ENCODE measurements at places on chromosomes 5 and 9.

- no peak for DNase-seq
Observed at GRCh38 chr5:146003852-146004251, 67.5 kb downstream of the SH3RF2 start.

DNA sequence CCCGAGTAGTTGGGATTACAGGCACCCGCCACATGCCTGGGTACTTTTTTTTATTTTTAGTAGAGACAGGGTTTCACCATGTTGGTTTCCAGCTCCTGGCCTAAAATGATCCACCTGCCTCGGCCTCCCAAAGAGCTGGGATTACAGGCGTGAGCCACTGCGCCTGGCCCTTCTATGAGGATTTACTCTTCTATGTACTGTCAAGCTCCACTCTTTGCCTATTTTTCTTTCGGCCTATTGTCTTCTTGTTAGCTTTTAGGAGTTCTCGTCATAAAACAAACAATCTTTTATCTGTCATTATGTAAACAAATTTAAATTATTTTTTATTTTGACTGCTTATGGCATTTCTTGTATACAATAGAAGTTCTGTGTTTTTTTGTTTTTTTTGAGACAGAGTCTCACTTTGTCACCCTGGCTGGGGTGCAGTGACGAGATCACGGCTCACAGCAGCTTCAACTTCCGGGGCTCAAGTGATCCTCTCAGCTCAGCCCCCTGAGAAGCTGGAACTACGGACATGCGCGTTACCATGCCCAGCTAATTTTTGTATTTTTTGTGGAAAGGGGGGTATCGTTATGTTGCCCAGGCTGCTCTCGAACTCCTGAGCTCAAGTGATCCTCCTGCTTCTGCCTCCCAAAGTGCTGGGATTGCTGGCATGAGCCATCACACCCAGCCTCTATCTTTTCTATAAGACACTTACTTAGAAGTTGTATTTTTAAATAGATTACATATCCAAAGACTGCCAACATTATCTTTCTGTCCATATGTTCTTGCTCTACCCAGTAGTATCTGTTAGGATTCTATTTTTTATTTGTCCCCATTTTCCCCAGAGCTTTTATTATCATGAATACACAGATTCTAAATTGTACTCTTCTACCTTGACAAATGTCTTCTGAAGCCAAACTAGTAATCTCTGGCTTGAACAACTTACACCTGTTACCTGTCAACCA lies 29.2 kb downstream of the CSNK1A1 start:
- DNase-seq, result no peak

DNA sequence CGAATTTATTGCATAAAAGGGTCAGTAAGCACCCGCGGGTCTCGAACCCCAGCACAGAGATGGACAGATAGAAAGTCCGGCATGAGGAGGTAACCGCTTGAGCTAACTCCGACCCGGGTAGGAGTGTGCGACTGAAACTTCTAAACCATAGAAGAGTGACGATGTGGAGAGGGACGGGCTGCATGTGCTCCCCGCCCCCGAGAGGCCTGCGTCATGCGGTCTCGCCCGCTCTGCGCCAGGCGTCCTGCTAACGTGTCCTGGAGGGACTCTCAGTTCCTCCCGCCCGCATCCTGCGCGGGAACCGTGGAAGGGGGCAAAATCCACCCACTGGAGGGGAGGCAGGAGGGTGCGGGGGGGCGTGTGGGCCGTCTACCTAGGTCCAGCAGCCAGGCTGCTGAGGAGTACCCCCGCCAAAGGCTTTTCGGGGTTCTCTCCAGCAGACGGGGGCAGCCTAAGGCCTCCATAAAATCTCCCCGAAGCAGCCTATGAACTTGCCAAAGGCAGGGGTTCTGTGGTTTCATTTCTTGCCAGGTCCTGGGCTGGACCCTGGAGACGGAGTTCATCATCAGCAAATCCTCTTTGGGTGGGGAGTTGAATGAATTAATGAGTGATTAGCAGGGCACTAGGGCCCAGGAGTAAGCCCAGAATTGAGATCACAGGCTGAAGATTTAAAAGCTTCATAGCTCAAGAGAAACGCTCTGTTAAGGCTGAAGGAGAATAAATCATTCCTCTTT lies 51.9 kb downstream of the TGFBI start:
- peak; percentile 44 for DNase-seq

DNA sequence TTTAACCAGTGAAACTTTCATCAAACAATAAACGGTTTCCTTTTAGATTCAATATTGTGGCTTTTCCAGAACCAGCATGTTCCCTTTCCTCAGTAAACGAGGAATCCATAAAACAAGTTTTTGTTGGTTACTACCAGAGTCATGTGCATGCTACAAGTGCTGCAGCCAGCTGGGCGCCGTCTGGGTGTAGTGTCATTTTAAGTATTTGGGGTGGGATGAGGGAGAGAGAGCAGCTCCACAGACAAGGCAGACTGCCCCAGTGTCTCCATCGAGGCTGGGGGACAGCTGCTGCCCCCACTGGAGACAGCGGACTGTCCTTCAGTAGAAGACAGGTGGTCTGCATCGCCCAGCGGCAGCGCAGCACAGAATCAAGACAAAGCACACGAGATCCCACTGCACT lies 17.3 kb downstream of the ARPC5L start:
- DNase-seq, result no peak

- DNase-seq, result no peak
Observed at GRCh38 chr9:124345063-124345462, 70.2 kb downstream of the PSMB7 start.

DNA sequence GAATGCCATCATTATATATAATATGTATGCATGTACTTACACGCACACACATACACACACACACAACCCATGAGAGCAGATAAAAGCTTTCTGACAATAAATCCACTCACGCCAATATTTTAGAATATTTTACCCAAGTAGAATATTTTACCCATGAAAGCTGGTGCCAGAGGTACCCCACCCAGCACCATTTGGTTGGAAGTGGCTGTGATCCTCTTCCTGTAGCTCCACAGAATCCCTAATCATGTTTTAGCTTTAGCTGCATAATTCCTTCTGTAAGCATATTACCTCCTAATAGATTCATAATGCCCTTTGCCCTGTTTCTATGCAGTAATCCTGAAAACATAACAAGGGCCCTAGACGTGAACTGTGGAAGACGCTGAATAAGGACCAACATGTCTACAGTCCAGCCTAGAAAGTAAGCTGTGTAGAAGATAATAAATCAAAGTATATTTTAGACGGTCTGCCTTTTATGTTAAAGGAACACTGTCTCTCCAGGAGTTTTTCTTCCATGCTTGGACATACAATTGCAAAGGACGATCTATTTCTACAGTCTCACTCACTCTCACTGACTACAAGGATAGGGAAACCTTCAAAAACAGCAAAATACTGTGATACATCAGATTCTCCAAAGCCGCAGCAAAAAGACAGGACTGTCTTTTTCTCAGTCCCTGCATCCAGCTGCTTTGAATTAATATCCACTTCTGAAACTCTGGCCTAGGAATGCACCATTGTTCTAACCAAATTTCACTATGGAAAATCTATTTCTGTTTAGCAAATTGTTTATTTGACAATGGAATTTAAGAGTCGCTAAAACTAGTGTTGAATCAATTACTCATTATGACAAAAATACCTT lies 98.2 kb downstream of the USP20 start:
- no peak for DNase-seq
